ENCODE measurements at places on chromosomes 1 and 21.
A peak's percentile ranks its signal among the peaks of the same experiment; 100 is the strongest.

DNA sequence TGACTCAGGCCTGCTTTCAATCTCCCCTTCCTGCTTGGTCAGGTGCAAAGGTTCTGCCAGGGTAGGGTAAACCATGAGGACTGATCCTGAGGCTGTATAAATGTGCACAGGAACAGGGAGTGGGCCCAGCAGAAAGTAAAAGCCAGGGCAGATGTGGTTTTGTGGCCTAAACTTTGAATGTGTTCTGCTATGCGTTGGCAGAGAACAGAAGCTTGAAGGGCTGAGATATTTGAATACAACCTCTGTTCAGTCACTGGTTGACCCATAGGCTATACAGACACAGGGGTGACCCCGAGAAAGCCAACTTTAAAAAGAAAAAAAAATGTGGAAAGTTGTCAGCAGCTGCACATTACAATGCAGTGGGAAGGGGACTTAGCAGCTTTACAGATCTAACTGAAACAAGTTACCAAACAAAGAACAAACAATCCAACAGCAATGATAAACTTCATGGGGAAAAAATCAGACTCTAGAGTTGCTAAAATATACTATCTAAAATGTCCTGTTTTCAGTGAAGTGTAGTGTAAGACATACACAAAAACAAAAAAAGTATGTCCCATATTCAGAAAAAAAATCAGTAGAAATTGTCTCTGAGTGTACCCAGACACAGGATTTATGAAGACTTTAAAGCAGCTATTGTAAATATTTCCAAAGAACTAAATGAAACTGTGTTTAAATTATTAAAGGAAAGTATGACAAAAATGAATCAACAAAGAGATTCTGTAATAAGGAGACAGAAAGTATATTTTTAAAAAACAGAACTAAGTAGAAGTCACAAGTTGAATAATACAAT, 216.1 kb downstream of the RPS6KC1 start:
- DNase-seq, result no peak

GRCh38 chr1:156126630-156127534, 12.4 kb downstream of the LMNA start:
- peak; percentile 90 for DNase-seq

- no peak for DNase-seq
These were observed 42.9 kb downstream of the ABCG1 start for GRCh38 chr21:42261829-42262200.

DNA sequence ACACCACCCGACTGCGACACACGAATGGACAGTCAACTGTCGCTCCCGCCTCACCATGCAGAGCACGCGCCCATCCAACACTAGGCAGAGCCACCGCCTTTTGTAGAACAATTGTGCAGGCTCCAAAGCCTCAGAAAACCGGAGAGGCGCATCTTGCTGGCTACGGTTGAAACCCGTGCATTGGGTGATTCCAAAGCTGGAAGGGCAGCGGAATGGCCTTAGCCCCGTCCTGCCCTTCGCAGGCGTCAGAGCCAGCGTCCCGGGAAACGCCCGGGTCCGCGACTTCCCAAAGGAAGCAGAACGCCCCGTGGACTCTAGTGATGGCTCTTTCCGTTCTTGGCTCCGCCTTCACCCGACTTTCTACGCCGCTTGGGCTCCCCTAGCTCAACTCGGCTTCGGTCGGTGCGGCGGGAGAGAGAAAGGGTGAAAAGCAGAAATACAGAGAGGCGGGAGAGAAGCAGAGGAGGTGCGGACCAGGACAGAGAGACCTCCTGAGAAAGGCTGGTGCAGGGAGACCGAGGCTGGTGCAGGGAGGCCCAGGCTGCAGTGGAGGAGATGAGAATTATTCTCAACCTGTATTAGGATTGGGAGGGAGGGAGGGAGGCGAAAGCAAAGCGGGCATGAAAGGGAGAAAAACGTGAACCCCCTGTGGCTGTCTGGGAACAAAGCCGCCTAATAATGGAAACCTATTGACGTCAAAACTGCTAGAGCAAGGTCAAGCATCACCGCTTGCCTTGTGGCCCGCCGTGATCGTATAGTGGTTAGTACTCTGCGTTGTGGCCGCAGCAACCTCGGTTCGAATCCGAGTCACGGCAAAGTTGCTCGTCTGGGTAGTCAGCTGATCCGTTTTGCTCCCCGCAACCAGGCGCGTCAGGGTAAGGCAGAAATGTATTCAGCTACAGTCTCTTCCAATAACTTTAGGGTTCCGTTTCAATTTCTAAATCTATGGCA, 99.5 kb downstream of the PRKAB2 start:
- DNase-seq, result peak; percentile 29

All from CD4-positive, alpha-beta T cell treated with Interleukin-10 for 1 hour (primary cell).